GM12878 (cell line): ENCODE measurements at places on chromosomes 2 and 18. TPM values are rescaled to one million over a fixed set of nuclear protein-coding genes. Genes with fewer than 3 reads are reported as not detected.
A peak's percentile ranks its signal among the peaks of the same experiment; 100 is the strongest.

DNA sequence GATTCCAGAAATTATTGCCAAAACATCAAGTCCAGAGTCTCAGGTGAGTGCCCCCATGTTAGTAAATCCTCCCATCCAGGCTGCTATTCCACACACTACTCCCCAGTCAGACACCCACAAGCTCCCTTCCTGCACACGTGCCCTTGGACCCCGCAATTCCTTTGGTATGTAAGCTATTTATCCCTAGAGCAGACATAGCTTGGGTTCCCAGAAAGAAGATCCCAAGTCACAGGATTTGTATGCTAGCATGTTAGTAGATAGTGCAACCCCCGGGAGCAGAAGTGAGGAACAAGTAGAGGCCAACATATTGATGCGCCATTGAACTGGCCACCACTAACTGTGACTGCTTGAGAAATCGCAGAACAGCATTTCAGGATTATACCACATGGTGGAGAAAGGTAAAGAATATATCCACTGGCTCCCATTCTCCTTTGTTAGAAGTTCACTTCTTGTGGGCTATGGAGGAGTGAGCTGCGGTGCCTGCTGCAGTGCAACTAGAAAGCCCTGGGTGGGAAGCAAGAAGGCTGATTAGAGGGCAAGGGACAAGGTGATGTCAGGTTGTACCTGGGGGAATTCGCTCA is 137.5 kb upstream of the CHAC2 start:
- no peak for DNase-seq

- DNase-seq = no peak
These were observed 123.0 kb upstream of the SLC39A10 start for GRCh38 chr2:195533771-195534642.

Gene ALK
- total RNA-seq = not detected in 2 replicates

Gene DGUOK
- 69.2 and 74.2 TPM in 2 replicates for total RNA-seq

- DNase-seq = no peak
These were observed at the start of gene CHST9 for GRCh38 chr18:27185025-27185763. CHST9 (minus strand) TSS chr18:27185308; CDS start chr18:27142809, 42,499 bp downstream.

DNA sequence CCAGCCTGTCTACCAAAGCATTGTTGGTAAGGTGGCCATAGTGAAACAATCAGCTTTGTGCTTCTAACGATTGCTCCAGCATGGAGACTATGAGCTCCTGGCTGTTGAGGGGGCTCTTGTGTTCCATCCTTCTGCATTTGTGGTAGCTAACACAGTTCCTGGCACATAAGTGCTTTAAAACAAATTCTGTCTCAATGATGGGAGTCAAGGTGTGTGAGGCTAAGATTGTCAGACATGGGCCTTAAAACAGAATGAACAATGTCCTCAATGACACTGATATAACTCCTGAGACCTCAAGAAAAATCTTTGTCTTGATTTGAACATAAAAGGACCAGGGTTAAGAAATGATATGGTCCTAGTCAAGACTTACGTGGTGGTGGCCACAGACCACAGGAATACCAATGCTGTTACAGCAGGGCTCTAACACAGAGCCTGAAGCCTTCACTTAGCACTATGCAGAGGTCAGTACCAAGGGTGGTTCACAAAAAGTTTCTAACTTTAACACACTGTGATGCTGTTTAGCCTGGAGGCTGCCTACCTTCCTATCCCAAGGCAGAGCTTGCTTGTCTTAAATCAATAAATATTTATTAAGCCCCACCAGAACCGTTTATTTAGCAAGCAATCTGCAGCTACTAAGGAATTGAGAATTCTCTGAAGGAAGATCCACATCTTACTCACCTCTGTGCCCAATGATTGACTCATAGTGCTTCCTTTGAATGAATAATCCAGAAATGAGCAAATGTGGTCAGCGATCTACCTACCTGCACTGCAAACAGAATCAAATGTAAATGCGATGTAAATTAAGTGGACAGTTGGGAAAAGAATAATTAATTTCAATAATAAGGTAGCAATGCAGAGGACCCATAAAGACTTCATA is 35.1 kb downstream of the EVA1A start:
- DNase-seq = no peak

- no peak for DNase-seq
These were observed 9.0 kb downstream of the DCDC2C start for GRCh38 chr2:3712424-3712823.

DNA sequence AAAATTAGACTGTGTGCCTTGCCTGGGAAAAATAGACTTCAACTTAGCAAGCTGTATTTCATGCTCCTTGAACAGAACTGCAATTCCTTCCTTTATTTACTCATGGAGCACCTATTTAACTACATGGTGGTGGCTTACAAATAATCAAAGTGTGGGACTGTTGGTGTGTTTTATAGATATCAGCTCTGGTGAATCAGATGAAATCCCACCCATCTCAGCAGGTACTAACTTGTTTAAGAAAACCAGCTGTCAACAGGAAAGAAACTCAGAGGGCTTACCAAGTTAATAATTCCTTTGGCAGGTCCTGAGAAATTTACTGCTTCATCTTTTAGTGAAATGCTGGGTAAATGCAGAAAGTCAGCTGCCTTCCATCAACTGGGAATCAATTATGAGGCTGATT is 830.6 kb downstream of the SLC4A3 start:
- DNase-seq = no peak

DNA sequence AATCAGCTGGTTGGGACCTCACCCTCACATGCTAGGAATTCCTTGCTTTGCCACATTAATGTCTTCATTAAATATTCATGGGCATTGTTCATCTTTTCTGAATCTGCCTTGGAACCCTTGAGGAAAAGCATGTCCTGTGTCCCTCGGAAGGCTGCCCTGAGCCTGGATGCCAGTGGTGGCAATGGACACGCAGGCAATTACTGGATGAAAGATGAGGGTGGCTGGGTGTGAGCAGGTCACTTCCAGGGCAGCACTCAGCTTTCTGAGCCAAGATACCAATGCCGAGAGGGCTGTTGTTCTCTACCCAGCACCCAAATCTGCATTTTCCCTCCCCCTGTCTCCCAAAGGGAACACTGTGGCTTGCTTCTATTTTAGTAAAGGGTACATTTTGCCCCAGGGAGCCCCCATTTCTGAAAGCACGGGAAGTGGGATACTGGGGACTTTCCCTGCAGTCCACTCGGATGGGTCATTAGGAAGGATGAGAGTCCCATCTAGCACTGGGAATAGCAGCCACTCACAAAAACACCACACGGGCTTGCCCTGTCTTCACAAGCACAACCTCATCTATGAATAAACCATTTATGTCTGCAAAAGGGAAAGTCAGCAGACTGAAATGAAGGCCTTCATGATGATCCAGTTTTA is 234.8 kb downstream of the SOX11 start:
- no peak for DNase-seq

Gene KCNG2
- not detected in 2 replicates for total RNA-seq

Gene ANKRD30B
- not detected in 2 replicates for total RNA-seq

Gene GREB1L
- total RNA-seq = 0.03 TPM in 1 of 2 replicates, not detected in the other

DNA sequence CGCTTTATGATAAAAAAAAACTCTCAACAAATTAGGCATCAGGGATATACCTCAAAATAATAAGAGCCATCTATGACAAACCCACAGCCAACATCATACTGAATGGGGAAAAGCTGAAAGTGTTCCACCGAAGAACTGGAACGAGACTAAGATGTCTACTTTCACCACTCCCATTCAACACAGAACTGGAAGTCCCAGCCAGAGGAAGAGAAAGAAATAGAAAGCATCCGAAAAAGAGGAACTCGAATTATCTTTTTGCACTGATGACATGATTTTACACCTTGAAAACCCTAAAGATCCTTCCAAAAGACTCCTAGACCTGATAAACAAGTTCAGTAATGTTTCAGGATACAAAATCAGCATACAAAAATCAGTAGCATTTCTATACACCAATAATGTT is 121.6 kb downstream of the ZRANB3 start:
- peak; percentile 34 for DNase-seq

DNA sequence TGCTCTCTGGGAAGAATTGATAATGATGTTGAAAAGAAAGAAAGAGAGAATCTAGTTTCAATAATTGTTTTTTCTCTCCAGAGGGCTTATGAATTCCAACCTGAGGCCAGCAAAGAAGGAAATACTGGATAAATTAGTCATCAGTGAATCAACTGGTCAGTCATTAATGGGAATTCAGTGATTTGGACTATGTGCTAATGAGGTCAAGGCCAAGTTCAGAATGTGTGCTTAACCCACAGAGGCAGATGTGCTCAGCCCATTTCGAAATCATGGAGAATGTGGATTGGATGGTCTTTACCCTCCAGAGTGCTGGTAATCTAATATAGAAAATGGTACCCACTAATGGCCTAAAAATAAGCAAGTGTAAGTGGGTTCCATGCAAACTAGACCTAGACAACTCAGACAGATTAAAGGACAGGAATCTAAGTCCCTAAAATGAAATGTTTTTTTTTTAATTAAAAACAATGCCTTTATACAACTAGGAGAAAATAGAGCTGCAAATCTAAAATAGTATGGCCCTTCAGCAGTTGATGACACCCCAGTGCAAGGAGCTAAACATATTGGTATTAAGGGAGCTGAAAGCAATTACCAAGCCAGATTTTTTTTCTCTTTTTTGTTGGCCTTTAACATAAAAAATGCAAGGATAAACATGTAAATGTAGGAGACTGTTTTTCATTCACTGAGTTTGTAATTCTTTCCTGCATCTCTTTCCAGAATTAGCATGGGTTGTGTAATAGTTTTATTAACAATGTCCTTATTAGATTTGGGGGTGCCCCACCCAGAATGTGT is 296.9 kb downstream of the SATB2 start:
- no peak for DNase-seq

Gene IL36RN
- not detected in 2 replicates for total RNA-seq

DNA sequence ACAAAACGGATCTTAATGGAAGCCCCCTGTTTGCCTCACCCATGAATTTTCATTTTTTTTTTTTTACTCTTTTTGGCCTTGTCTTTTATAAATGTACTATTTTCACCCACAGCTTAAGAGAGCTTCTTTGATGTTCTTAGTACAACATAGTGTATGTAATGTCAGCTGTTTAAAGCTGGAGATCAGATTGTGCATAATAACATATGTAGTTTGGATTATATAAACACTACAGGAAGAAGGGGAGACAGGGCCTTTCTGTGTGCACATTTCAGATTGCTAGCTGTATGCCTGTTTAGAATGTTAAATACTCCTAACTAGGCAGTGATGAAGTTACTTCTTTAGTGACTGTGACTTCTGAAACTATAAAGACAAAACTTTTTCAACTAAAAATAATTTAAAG is 2.1 kb upstream of the TANC1 start:
- DNase-seq = no peak

- no peak for DNase-seq
These were observed 12.5 kb upstream of the TEX261 start for GRCh38 chr2:71006955-71007799.

GRCh38 chr2:69554981-69555380 is 88.6 kb downstream of the AAK1 start:
- peak; percentile 73 for DNase-seq

DNA sequence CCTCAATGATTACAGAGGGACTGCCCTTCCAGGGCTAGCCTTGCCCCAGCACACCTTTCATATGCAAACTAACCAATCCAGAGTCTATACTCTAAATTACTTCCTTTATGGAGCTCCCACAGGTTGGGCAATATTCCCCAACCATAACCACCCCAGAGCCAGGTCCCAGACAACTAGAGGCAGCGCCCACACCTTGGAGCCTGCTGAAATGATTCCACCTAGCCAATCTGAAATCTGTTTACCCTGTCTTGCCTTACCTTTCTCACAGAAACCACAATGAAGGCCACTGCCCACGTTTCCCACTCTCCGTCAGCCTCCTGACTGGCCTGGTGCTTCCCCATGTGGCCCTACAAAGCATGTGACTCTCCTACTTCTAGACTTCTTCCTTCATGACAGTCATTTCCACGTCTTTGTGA is 62.0 kb downstream of the REEP1 start:
- DNase-seq = peak; percentile 32

Gene EDAR
- total RNA-seq = 0.05 TPM in 1 of 2 replicates, not detected in the other

DNA sequence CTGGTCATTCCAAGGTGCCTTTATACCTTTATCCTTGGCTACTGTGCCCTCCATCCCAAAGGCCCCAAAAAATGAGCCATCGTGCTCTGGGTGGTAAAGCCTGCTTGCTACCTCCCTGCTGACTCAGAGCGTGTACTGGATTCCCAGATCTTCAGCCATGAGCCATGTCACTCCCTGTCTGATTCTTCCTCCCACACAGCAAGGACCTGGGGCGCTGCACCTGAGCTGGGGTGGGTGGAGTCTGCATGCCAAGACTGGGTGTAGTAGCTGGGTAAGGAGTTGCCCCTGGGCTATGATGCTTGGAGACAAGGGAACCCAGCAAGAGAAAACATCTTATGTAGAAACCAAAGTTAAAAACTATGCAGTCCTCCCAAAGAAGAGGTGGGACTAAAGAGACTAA is 37.2 kb upstream of the APCDD1 start:
- no peak for DNase-seq

Gene AGFG1
- 108 and 113 TPM in 2 replicates for total RNA-seq

GRCh38 chr18:3879836-3880120 is 429.8 kb downstream of the TGIF1 start:
- DNase-seq = no peak

- DNase-seq = no peak
These were observed 457.2 kb upstream of the SMIM21 start for GRCh38 chr18:75884728-75885127.

Gene TBC1D8
- 4.4 and 4.9 TPM in 2 replicates for total RNA-seq

- DNase-seq = no peak
These were observed 204.1 kb downstream of the GLI2 start for GRCh38 chr2:120939595-120940318.

GRCh38 chr2:23554054-23554697 is 169.2 kb downstream of the KLHL29 start:
- no peak for DNase-seq

DNA sequence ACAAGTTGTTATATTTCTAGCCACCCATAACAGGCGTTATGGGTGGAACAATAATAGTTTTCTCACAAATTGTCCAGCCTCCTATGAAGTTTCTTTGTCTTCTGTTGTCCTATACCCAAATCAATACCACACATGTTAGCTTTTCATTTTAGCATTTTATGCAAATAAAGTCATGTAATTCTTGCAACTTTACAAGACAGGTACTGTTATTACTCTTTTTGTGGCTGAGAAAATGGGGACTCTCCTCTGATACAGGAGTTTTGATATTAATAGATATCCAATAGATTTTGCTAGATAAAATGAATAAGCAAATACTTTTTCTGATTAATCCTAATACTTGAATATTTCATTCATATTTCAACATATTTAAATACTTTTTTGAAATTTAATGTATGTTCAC is 151.0 kb downstream of the PMAIP1 start:
- DNase-seq = no peak

DNA sequence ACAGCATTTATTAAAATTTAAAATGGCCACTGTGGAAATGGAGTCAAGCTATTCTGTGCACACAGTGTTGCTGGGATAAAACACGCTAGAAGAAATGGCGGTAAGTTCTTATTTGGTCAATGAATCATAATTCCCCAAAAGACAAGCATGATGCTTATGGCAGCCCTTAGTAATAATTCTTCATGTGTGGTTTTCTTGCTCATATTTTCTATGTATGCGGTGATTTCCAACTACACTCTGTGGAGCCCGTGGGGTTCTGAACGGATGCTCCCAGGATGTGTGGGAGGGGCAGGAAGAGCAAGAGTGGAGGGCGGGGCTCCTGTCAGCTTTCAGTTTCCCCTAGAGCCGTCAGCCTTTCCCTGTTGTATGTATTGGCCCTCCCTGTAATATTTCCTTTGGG is 91.7 kb upstream of the RMDN2 start:
- DNase-seq = no peak

- DNase-seq = no peak
These were observed 2.2 kb downstream of the MYT1L start for GRCh38 chr2:2328848-2329247.

GRCh38 chr2:37570773-37571586 is 100.5 kb downstream of the CDC42EP3 start:
- peak; percentile 98 for DNase-seq

Gene MBP
- 52.5 and 55.8 TPM in 2 replicates for total RNA-seq

GRCh38 chr2:31526946-31527732 is 53.6 kb downstream of the SRD5A2 start:
- DNase-seq = no peak
